Right lobe of liver (tissue), 6 donors: ENCODE measurements at places on chromosomes 6 and 20.

- no peak for DNase-seq
Observed at GRCh38 chr6:43736211-43736786, 33.7 kb upstream of the VEGFA start.

DNA sequence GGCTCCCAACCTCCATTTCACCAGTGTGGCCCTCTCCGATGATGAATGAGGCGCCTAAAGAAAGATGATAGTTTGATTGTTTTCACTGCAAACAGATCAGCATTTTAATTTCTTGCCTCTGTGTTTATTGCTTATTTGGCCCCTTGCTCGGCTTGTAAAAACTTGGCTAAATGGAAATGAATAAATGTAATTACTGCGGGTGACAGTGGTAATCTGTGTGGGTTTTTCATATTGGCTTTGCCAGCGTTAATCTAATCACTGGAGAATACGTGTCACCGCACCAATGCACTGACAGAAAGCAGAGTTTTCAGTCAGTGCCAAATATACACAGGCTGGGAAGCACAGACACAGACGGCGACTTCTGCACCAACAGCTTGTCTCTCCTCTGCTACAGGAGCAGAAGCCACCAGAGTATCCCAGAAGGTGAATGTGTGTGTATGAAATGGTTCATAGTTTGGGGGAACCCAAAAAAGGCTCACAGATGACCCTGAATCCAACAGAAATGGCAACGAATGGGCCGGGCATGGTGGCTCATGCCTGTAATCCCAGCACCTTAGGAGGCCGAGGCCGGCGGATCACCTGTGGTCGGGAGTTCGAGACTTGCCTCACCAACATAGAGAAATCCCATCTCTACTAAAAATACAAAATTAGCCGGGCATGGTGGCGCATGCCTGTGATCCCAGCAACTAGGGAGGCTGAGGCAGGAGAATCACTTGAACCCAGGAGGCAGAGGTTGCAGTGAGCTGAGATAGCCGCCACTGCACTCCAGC lies 534.0 kb downstream of the PKHD1 start:
- no peak for DNase-seq

- no peak for DNase-seq
Observed at GRCh38 chr6:33696548-33697518, 14.7 kb downstream of the UQCC2 start.

DNA sequence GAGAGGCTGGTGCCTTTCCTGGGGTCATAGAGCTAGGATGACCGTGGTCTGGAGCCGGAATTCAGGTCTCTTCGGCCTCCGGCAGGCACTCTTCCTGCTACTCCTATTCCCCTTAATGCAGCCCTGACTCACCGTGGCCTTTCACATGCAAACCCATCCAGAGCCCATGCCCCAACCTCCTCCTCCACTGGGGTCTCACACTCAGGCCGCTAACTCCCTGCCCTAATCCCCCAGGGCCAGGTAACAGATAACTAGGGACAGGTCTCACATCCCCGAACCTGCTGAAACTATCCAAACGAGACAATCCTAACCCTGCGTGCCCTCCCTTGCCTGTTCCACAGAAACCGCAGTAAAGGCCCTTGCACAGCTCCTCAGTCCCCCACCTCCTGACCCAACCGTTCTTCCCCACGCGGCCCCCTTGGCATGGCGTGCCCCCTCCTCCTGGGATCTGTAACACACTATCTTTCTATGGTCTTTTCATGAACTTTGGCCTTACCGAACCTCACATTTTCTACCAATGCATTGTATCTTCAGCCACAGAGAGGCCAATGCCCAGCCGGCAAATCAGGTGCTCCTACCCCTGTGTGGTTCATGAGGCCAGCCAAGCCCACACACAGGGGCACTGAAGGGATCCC lies 245.4 kb upstream of the EXOC2 start:
- DNase-seq, result no peak

- peak; percentile 89 for DNase-seq
Observed at GRCh38 chr6:113654396-113654795, 202.7 kb upstream of the MARCKS start.

DNA sequence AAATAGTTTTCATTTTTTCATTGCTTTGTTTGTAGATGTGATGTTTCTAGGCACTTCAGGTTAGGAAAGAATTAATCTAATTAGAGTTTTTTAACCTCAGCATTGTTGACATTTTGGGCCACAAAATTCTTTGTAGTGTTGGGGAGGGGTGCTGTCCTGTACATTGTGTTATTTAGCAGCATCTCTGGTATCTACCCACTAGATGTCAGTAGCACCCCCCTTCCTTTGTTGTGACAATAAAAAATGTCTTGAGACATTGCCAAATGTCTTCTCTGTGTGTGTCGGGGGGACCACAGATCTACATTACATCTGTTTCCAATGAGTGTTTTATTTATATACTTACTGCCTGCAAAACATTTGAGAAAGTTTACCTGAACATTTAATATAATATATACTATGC lies 45.6 kb downstream of the EYA4 start:
- DNase-seq, result no peak

DNA sequence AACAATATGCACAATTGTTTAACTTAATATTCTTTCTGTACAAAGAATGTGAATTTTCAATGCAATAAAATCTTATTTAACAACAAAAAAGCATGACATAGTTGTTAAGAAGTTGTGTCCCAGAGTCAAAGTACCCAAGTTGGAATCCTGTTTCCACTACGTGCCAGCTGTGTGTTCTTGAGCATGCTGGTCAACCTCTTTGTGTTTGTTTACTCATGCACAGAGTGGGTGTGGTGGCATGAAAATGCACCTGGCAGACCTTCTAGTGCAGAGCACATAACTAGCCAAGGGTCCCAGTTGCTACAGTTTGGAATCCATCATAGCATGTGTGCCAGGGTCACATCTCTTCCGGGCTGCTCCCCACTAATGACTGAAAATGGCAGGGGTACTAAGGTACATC lies 24.7 kb upstream of the MOCS1 start:
- no peak for DNase-seq

DNA sequence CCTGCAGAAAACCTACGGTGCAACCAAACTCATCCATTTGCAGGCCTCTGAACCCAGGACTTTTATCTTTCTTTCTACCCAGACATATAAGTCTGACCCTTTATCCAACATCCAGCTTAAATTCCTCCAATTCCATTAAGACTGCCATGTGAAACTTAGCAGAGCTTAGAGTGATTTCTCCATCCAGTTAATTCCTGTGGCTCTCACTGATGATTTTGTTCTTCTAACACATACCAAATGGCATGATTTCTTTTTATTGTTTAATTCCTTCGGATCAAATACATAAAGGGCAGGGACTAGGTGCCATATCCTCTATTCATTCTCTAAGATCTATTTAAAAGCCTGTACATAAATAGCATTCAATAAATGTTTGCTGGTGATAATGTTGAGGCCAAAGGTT lies 92.9 kb downstream of the TASP1 start:
- no peak for DNase-seq

GRCh38 chr6:14121936-14122344 lies 4.4 kb downstream of the CD83 start:
- DNase-seq, result no peak

DNA sequence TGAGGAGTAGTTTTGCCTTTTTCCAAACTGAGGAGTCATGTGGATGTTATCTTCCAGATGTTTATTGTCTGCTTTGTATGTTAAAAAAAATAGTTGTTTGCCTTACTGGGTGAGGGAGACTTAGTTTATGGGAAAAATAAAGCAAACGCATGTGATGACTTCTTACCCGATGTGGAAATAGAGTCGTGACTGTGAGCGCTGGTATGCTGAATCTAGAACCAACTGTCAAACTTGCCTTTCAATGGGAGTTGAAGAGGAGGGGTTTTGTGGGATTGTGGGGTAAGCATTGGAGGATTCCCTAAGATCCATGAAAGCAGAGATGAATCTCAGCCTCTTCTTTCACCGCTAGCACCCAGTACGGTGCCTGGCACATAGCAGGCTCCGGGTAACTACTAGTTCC lies 5.3 kb downstream of the DCBLD1 start:
- DNase-seq, result no peak

DNA sequence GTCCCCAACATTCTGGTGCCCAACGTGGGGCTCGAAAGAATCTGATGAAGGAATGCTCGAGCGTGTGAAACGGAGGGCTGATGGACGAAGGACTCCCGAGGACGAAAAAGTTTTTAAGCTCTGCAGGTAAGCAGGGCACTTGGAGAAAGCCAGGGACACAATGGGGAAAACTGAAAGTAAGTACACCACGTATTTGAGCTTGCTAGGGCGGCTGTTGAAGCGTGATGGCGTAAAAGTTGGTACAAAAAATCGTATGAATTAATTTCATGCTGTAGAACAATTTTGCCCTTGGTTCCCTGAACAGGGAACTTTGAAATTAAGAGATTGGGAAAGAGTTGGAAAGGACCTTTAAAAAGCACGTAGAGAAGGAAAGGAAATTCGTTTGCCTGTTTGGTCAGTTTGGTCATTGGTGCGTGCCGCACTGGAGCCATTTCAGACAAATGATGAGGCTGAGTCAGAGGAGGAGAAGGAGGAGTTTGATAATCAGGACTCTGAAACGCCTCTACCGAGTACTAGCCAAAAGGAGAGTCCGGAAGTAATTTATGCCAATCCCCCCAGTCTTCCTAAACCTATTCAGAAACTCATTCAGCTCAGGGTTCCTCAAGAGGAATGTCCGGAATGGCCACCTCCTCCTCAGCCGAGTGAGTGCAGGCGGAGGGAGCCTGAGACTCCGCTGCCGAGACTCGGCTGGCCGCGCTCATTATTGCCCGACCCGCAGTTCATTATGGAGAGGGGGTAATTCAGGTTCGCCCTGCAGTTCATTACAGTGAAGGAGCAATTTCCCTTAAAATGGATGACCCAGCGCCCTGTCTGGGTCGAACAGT lies 59.2 kb upstream of the PRSS16 start:
- peak; percentile 60 for DNase-seq

- no peak for DNase-seq
Observed at GRCh38 chr6:3820563-3820962, 28.6 kb upstream of the FAM50B start.

- DNase-seq, result no peak
Observed at GRCh38 chr6:55497694-55498093, 81.3 kb downstream of the HMGCLL1 start.

DNA sequence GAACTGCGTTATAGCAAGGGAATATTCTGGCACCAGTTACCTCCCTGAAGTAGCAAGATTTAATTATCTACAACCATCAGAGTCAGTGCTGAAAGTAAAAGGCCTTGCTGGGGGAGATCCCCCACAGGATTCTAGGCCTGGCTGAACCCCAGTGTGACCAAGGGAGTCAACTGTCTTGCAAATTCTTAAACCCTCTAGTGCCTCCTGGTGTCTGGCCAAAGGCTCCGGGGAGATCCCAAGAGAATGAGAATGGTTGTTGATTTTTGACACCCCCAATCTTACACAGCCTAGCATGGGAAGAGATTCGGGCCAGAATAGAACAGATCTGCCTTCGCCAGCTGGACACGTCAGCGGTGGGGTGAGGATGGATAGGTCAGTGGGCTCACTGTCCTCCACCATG lies 179.4 kb downstream of the ERMARD start:
- no peak for DNase-seq

GRCh38 chr6:147825848-147826247 lies 317.4 kb downstream of the SAMD5 start:
- no peak for DNase-seq

DNA sequence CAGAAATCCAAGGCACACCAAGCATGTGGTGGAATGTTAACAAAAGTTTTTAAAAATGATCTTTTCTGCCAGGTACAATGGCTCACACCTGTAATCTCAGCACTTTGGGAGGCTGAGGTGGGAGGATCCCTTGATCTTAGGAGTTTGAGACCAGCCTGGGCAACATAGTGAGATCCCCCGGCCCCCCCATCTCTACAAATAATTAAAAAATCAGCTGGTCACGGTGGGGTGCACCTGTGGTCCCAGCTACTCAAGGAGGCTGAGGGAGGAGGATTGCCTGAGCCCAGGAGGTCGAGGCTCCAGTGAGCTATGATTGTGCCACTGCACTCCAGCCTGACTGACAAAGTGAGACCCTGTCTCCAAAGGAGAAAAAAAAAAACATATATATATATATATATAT lies 8.0 kb downstream of the RIPK1 start:
- no peak for DNase-seq

DNA sequence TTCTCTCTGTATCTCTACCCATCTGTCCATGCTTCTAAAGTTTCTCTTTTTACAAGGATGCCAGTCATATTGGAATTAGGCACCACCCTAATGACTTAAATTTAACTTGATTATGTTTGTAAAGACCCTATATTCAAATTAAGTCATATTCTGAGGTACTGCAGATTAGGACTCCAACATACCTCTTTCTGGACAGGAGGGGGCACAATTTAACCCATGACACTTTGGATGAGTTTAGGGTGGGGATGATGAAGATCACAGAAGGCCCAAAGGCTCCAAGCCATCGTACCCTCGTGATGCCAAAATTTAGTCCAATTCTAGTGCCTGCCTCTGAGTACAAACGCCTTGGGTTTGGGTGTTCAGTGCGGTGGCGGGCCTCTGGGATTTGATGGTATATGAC lies 15.0 kb upstream of the NKX2-2 start:
- DNase-seq, result no peak

- DNase-seq, result no peak
Observed at GRCh38 chr20:3227936-3228749, 10.8 kb downstream of the SLC4A11 start.

GRCh38 chr6:55049866-55050265 lies 124.4 kb upstream of the HCRTR2 start:
- DNase-seq, result no peak

GRCh38 chr20:63061771-63062100 lies 55.0 kb upstream of the BHLHE23 start:
- DNase-seq, result peak; percentile 38

DNA sequence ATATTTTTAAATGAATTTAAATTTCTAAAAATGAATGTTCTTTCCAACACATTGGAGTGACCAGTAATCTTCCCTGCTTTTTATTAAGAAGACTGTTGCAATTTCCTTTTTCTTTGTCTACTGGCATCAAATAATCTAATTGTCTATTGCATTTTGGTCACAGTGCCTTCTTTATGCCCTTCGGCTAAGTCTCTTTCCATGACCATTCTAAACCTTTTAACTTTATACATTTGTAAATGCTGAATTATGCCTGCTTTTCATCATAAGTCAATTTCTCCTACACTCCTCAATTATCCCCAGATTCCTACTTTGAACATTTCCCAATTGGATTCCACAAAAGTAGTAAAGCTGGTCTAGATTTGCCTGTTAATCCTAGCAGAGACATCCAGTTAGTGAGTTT lies 69.1 kb upstream of the HSF2 start:
- no peak for DNase-seq

- DNase-seq, result no peak
Observed at GRCh38 chr20:52926505-52926904, 45.7 kb upstream of the TSHZ2 start.

- DNase-seq, result peak; percentile 64
Observed at GRCh38 chr20:11891077-11891775, 26.5 kb upstream of the BTBD3 start.

DNA sequence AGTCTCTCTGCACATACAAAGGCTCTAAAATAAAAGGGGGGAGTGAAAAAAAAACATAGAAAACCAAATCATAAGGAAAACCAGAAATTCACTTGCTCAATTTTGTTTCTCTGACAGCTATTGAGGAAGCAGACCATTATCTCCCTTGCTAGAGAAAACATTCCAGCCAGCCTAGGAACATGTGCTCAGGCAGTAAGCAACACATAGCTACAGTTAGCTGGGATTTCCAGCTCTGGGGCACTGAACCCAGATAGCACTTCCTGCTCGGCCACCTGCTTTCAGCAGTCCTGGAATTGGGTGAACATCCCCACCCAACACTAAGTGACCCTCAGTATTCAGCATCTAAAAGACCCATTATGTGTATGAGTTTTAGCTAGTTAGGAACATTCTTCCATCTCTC lies 61.3 kb downstream of the TNFRSF21 start:
- DNase-seq, result no peak
